ENCODE measurements at places on chromosomes 5 and 9. TPM values are rescaled to one million over a fixed set of nuclear protein-coding genes. Genes with fewer than 3 reads are reported as not detected.

Gene AKNA
- total RNA-seq: 152 TPM

Gene CYLC2
- total RNA-seq: not detected

Gene FOXD4
- total RNA-seq: not detected

Gene PCDHA7
- total RNA-seq: not detected

Gene TCF7
- 10.0 TPM for total RNA-seq

- no peak for DNase-seq
Observed at GRCh38 chr5:1152771-1153282, 41.0 kb upstream of the SLC12A7 start.

- DNase-seq: no peak
Observed at GRCh38 chr5:69007163-69007562, 86.7 kb upstream of the SLC30A5 start.

- no peak for DNase-seq
Observed at GRCh38 chr5:179129607-179130071, 69.5 kb downstream of the ZNF354C start.

GRCh38 chr5:177472460-177473442 is 683 bp downstream of the DBN1 start:
- DNase-seq: no peak

DNA sequence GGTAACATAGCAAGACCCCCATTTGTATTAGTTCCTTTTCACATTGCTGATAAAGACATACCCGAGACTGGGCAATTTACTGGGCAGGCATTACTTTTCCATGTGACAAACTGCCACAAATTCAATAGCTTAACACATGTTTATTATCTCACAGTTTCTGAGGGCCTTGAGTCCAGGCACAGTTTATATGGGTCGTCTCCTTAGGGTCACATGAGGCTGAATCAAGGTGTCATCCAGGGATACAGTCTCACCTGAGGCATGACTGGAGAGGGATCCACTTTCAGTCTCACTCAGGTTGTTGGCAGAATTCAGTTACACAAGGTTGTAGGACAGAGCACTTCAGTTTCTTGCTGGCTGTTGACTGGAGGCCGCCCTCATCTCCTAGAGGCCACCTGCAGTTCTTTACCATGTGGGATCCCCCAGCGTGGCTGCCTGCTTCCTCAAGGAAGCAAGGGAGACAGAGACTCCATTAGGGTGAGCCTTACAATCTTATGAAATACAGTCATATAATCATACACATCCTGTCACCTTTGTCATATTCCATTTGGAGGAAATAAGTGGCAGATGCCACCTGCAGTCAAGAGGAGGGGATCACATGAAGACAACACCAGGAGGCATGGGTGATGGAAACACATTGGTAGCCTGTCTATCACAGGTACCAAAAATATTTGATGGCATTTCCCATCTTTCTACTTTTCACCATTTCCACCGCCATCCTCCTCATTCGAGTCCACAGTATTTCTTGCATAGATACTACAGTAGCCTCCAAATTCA is 15.1 kb upstream of the ERAP1 start:
- no peak for DNase-seq

DNA sequence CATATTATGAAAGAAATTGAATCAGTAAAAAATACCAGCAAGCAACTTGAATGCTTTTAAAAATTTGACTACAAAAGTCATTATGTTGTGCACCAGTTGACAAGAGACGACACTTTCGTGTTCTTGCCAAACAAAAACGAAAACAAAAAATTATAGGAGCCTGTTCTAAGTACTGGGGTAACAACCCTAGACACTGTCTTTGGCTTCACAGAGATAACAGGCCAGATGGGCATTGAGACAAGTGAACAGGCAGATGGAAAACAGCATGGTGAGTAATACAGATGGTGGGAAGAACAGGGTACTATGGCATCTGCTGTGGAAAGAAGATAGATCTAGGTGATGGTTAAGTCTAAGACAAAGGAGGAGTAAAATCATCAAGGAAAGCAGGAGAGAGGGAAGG is 99.0 kb downstream of the CDH12 start:
- no peak for DNase-seq

DNA sequence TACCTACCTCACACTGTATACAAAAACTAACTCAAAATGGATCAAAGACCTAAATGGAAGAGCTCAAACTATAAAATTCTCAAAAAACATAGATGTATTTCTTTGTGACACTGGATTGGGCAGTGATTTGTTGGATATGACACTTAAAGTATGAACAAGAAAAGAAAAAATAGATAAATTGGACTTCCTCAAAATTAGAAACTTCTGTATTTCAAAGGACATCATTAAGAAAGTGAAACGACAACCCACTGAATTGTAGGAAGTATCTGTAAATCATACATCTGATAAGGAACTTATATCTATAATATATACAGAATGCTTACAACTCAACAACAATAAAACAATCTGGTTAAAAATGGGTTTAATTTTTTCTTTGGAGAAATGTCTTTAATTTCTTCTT is 96.7 kb downstream of the NRG2 start:
- no peak for DNase-seq

Measured in activated T-helper 2 cell treated with anti-CD3 and anti-CD28 coated beads, Interferon-gamma antibody, Interleukin-2, Interleukin-4, amounts not matched to agents 10 μg/mL and 5 μg/mL and 100 μg/mL, durations not matched to agents 14 hours and 24 hours and 36 hours (primary cell).